HT1080 (cell line): ENCODE measurements at places on chromosomes 2 and 18.

GRCh38 chr2:241984658-241985057 lies 115.1 kb downstream of the RTP5 start:
- no peak for DNase-seq

GRCh38 chr2:129887688-129888266 lies 91.7 kb upstream of the RAB6C start:
- no peak for DNase-seq

- DNase-seq = peak; percentile 80
Observed at GRCh38 chr18:74951165-74951760, 257.7 kb downstream of the PTGR3 start.

- DNase-seq = no peak
Observed at GRCh38 chr2:187939180-187939579, 352.5 kb upstream of the GULP1 start.

GRCh38 chr2:170214309-170214948 lies 36.5 kb downstream of the MYO3B start:
- no peak for DNase-seq

DNA sequence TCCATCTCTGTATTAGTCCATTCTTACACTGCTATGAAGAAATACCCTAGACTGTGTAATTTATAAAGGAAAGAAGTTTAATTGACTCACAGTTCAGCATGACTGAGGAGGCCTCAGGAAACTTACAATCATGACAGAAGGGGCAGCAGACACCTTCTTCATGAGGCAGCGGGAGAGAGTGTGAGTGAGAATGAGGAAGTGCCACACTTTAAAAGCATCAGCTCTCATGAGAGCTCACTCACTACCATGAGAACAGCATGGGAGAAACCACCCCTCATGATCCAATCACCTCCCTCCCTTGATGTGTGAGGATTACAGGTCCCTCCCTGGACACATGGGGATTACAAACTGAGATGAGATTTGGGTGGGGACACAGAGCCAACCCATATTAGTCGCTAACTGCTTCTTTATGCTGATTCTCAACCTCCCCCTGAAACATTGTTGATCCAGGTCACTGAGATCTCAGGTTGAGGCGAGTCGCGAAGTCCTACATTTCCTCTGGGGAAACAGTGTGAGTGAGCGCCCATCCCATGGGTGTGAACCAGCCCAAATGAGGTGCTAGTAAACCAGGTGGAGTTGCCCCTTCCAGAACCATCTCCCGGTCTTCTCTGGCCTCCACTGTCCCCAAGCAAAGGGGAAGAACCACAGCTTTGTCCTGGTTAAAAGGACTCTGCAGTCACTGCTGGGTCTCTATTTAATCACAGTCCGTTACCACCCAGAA lies 123.8 kb downstream of the CAPN13 start:
- DNase-seq = no peak

DNA sequence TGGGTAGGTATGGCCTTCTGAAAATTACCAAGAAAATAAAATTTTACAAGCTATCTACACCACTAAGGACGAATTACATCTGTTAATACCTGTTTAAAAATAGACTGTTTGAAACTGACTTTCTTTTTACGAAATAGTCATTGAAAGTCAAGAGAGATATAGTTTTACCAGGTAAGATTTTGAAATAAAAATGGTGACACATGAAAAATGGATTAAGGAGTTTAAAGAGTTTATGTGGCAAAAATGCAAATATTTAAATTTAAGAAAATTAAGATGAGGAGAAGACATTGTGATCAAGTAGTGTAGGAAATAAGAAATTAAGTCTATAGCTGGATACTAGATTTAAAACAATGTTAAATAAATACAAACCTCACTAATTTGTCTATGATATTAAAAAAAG lies 271.5 kb downstream of the TRIB2 start:
- no peak for DNase-seq

- DNase-seq = no peak
Observed at GRCh38 chr18:62332964-62333695, 8.0 kb downstream of the TNFRSF11A start.

- DNase-seq = no peak
Observed at GRCh38 chr18:11962597-11962996, 18.7 kb upstream of the IMPA2 start.

DNA sequence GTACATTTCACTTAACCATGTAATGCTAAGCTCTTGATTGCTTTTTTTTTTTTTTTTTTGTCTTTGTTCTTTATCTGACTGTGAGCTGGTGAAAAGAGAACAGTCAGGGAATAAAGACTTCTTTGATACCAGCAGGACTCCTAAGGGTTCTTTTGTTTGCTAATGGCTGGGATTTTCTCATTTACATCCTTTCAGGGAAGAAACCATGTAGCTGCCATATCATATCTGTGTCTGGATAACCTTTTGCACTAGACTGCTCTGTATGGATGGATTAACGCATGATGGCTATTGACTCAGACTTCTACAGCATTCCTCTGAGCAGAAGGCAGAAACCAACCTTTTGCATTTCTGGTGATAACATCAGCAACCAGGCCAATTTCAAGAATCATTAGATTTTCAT lies 504.0 kb downstream of the LRRTM4 start:
- DNase-seq = no peak

GRCh38 chr2:191818133-191818532 lies 28.8 kb downstream of the CAVIN2 start:
- DNase-seq = no peak

- no peak for DNase-seq
Observed at GRCh38 chr2:705971-706511, 28.8 kb upstream of the TMEM18 start.

- peak; percentile 8 for DNase-seq
Observed at GRCh38 chr2:236045251-236046235, 122.6 kb downstream of the GBX2 start.

DNA sequence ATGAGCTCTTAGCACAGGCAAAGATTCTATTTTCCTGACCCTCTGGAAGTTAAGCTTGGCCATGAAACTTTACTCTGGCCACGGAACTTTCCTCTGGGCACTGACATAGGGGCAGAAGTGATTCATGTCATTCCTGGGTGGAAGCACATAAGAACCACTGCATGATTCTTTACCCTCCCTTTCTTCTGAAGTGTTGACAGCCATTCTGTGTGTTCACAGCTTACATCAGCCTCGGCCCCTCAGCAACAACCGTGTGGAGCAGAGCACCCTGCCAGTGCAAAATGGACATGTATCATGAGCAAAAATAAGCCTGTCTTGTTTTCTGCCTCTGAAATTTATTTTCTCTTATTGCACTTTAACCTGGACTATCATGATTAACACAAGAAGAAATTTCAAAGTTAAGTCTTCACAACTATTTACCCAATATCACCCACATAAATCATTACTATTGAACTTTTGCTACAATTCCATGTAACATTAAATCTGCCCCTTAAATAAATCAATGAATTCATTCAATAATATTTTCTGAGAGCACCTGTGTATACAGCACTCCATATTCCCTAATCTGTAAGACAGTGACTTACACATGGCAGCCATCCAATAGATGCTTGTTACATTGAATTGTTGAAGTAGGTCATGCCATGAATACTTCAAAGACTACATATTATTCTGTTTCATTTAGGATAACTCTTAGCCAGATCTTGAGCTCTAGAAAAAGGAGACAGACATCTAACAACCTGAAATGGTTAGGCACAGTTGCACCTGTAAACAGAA lies 531.9 kb downstream of the IRS1 start:
- DNase-seq = no peak

DNA sequence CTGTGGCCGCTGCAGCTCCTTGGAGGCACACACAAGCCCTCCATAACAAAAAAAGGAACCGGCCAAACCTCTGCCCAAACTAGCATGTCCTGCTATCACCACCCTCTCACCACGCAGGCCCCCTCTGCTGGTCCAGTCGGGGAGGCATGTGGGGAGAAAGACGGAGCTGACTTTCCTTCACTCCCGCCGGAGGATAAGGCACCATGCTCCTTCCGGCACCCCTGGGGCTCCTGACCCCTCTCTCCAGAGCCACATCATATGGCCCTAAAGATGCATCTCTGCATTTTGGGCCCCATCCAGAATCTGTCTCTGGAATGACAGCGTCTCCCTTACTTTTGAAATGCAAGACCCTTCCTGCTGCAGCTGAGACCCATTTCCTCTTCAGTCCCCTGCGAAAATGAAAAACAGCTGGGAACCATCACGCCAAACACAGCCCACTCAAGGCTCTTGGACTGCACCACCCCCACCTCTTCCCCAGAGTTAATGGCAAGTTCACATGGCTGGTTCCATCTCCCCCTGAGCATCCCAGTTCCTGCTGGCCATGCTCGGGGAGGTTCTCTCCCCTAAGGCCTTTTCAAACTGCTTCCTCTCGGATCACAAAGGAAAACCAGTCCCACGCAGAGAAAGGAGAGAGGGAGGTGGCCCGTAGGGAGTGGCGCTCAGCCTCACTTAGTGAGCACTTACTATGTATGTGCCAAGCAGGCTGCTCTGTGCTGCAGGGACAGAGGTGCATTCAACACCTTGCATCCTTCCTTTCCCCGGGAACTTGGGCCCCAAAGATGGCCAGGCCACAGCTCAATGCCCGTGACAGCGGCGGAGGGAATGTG lies 35.2 kb upstream of the MLPH start:
- DNase-seq = no peak

GRCh38 chr2:224223851-224224555 lies 177.9 kb downstream of the FAM124B start:
- no peak for DNase-seq

GRCh38 chr2:147182260-147182659 lies 662.6 kb upstream of the ACVR2A start:
- peak; percentile 10 for DNase-seq

- no peak for DNase-seq
Observed at GRCh38 chr2:85951351-85952067, 62.7 kb upstream of the ST3GAL5 start.

DNA sequence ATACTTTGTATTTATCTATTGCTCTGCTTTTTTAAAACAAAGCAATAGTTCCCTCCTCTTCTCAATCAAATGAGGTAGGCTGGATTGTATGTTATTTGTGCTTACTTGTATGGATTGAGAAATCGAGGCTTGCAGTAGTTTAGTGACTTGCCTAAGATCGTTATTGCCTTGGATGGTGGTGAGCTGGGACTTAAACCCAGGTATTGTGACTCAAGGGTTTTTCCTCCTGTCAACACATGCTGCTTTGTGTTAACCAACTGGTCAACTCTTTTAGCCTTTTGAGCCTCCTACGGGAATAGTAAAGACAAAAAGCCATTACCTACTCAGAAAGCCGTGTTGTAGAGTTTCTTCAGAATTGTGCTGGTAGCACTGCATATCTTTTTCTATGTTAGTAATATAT lies 95.2 kb upstream of the THUMPD2 start:
- no peak for DNase-seq

- no peak for DNase-seq
Observed at GRCh38 chr2:46372475-46372874, 75.3 kb downstream of the EPAS1 start.

DNA sequence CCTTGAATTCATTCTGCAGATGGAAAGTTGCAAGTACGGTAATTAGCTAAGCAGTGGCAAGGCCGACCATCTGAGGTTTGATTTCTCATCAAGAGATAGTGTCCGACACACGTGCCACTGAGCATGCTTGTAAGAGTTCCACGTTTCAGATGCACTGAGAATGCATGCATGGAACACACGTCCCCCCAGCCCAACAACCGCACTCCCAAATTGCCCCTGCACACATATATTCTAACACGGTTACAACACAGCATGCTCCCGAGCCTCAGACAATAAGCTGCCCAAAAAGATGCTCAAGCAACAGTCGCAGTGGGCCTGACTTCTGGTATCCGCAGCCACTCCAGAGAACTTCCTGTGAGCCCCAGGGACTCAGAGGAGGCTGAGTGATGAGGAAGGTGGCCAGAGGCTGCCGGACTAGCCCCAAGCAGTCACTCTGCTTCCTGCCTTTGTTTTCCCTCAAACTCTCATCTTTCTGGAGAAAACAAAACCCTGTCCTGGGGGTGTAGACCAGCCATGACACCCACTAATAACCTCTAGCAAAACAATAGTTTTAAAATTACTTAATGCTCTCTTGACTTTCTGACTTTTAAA lies 204.0 kb downstream of the TGIF1 start:
- DNase-seq = no peak

- DNase-seq = peak; percentile 91
Observed at GRCh38 chr2:219406861-219407230, 11.3 kb upstream of the DES start.

DNA sequence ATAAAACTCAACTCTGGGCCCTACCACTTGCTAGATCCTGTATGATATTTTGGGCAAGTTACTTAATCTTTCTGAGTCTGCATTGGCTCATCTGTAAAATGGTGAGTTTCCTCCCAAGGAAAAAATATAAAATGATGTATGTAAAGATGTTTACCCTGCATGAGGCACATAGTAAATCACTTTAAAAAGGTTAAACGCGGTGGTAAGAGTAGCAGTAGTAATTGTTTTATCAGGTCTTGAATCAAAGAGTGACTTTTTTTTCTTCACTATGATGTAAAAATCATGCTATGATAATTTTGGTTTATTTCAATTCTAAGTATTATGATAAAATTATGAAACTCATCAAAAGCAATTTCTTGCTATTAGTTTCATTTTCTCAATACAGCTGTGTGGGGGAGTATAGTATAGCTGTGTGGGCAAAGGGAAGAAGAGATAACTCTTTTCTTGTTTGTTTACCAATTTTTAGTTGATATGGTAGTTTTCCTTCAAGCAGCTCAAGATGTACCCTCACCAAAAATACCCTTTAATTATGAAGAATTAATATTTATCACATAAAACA lies 10.7 kb downstream of the ARHGAP15 start:
- DNase-seq = no peak

DNA sequence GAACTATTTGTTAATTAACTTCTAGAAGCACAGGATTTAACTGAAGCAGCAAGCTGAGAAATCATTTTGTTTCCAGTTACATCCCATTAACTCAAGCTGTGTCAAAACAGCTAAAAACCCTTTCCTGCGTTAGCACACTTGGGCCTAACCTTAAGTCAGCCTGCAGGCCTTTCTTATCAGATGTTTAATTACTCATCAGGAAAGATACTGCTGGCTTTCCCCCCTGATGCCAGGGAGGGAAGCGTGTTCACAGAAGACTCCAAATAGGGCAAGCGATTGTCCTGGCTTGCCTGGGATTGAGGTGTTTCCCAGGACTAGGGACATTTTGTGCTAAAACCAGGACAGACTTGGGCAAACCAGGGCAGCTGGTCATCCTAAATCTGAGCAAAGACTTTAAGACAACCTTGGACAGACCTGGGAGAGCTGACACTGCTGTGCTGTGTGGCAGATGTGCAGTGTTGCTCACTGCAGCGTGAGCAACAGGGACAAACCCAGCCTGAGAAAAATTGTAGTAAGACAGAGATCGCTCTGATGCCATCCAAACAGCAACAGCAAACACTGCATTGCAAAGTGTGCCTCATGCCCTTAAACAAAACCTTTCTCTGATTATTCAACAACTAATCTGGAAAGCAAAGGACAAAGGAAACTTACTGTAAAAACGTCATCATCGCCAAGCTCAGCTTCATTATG lies 100.9 kb downstream of the SPRED2 start:
- DNase-seq = no peak

DNA sequence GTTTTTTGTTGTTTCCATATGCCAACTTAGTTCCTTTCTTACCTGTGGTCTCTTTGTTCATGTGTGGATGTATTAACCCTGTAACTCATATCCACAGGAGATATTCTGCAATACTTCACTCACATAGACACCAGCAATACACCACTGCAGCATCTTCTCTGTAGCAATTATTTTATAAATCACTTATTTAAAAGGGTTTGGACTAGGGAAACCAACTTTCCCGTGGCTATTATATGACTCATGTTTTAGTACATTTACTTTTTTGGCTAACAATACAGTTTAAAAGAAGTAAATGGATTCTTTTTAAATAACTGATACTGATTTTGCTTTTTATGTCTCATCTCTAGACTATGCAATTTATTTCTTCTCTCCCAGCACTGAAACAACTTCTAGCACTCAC lies 488.9 kb downstream of the MBD2 start:
- no peak for DNase-seq

GRCh38 chr2:15660491-15661294 lies 69.0 kb downstream of the DDX1 start:
- DNase-seq = no peak
